ENCODE measurements at places on chromosomes 16 and 17. TPM values are rescaled to one million over a fixed set of nuclear protein-coding genes. Genes with fewer than 3 reads are reported as not detected.

The RAMP2 gene
- 17.5 TPM for total RNA-seq

The MGAT5B gene
- total RNA-seq: not detected

The THOC6 gene
- 19.2 TPM for total RNA-seq

The MAP2K6 gene
- total RNA-seq: 35.1 TPM

The MYH2 gene
- total RNA-seq: 77.8 TPM

The SLC6A2 gene
- total RNA-seq: not detected

- no peak overlapping the region for H3K4me3 ChIP-seq
- H3K36me3 ChIP-seq: peaks cover 90% of the 10 kb centered on the region
- no peaks in the 10 kb centered on the region for H3K4me1 ChIP-seq
Observed at GRCh38 chr16:28106467-28107215, 43.1 kb upstream of the GSG1L start.

DNA sequence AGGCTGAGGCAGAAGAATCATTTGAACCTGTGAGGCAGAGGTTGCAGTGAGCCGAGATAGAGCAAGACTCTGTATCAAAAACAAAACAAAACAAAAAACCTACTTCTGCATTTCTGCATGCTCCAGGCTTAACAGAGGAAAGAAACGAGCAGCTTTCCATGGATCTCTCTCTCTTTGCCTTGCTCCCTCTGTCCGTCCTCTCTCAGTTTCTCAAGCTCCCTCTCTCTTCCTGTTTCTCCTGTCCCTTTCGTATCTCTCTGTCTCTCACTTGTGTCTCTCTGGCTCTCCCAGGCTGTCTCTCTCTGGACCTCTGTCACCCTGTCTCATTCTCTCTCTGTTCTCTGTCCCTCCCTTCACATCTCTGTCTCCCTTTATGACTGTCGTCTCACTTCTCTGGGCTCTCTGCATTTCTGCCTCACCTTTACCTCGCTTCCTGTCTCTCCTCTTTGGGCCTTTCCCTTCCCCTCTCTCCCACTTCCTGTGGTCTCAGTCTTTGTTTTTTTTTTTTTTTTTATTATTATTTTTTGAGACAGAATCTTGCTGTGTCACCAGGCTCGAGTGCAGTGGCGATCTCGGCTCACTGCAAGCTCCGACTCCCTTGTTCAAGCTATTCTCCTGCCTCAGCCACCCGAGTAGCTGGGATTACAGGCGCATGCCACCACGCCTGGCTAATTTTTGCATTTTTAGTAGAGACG is 4.1 kb upstream of the PITPNA start:
- DNase-seq: no peak
- H3K4me1 ChIP-seq: peaks cover under 1% of the 10 kb centered on the region
- no peak overlapping the region for H3K4me3 ChIP-seq
- no peaks in the 10 kb centered on the region for H3K27me3 ChIP-seq
- H3K27ac ChIP-seq: no peak overlapping the region
- no peaks in the 10 kb centered on the region for H3K36me3 ChIP-seq

DNA sequence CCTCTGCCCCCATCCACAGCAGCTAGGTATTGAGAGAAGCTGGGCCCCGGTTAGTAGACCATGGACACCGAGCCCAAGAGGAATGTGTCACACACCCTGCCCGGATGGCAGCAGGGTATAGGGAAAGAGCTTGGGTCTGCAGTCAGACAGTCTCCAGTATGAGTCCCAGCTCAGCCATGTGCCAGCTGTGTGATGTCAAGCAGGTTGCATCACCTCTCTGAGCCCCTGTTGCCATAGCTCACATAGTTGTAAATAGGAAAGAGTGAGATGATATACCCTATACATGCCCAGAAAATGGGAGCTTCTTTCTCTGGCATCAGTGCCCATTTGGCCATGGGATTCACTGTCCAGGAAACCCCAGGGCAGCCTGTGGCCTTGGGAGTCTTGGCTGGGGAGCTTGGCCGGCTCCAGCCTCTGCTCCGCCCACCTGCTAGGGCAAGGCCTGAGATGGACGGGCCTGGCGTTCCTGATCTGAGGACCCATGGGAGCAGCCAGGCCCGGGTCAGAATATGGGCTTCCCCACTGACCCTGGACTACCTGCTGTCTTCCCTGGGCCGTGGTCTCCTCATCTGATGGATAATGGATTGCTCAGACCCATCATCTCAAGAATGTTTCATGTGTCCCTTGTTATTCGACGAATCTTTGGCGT is 13.2 kb downstream of the CD300LG start:
- H3K4me3 ChIP-seq: no peak overlapping the region
- peaks cover 26% of the 10 kb centered on the region for H3K4me1 ChIP-seq

DNA sequence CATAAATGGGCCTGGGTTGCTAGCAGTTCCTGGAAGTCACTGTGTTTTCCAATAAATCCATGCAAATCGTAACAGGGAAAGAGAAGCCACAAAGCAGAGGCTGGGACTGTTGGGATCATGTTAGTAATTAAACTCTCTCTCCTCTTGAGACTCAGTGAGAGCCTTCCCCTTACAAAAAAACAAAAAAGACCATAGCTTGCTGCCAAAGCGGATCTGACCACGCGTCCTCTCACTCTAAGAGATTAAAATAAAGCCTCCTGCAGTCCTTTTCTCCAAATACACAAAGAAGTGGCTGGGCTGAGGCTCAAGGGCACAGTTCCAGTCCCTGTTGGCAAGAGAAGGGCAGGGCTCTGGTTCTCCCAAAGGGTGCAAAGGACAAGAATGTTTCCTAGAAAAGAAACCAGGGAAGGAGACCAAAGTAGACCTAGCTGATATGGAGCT is 38.5 kb downstream of the PIGL start:
- H3K27me3 ChIP-seq: no peaks in the 10 kb centered on the region
- H3K27ac ChIP-seq: peak overlapping the region; percentile 57
- peak; percentile 54 for DNase-seq
- H3K4me3 ChIP-seq: peak overlapping the region; percentile 21
- H3K36me3 ChIP-seq: no peaks in the 10 kb centered on the region

DNA sequence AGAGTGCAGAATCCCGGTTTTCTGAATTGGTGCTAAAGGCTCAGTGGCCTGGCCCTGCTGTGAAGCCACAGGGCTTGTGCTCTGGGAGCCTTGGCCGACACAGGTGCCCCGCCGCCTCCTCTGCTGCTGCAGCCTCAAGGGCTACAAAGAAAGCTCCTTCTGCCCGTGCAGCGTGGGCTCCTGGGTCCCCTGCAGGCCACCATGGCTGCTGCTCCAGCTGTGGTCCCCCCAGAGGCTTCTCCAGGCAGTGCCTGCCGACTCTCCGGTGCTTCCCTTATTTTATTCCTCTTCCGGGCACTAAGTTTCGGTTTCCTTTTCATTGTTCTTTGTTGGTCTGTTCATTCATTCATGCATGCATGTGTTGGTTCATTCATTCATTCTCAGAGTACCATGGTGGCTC is 53.1 kb downstream of the CMIP start:
- no peaks in the 10 kb centered on the region for H3K36me3 ChIP-seq
- no peak overlapping the region for H3K27ac ChIP-seq
- H3K4me1 ChIP-seq: peaks cover 3% of the 10 kb centered on the region
- no peaks in the 10 kb centered on the region for H3K27me3 ChIP-seq
- no peak for DNase-seq

GRCh38 chr17:73091770-73092522 is 542 bp downstream of the SLC39A11 start:
- peak overlapping the region; percentile 78 for H3K27ac ChIP-seq
- peak overlapping the region; percentile 82 for H3K4me3 ChIP-seq
- DNase-seq: peak; percentile 18

- no peak for DNase-seq
- no peaks in the 10 kb centered on the region for H3K4me1 ChIP-seq
Observed at GRCh38 chr16:81900456-81900855, 110.8 kb downstream of the SDR42E1 start.

GRCh38 chr17:57668332-57668731 is 76.8 kb downstream of the CCDC182 start:
- H3K36me3 ChIP-seq: no peaks in the 10 kb centered on the region
- H3K4me1 ChIP-seq: peaks cover 21% of the 10 kb centered on the region
- H3K27ac ChIP-seq: no peak overlapping the region
- H3K4me3 ChIP-seq: no peak overlapping the region
- H3K27me3 ChIP-seq: no peaks in the 10 kb centered on the region

DNA sequence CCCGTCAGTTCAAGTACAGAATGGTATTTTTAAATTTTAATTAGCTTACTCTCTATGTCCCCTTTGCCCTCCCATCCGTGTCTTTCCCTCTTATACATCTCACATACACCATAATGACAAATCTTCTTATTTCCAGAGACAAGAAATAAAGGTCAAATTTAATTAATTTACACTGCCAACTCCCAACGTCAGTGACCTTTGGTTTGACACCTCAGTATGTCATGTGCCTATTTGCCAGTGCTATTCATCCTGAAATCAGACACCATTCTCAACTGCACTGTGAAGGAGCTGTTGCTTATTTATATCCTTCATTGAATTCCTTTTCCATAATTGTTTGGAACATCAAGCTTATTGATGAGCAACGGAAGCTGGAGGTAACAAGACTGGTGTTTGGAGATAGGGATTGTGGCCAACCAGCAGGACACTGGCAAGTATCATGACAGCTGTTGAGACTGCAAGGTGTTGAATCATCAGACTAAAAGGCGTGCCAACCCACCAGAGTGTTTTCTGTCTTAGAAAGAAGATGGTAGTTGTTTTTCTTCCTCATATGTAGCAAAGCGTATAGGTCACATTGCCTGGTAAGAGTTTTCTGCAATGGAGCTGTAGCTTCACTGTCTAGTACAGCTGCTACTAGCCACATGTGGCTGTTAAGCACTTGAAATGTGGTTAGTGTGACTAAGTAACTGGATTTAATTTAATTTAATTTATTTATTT is 12.5 kb downstream of the CALCOCO2 start:
- H3K36me3 ChIP-seq: peaks cover 3% of the 10 kb centered on the region
- peak; percentile 52 for DNase-seq
- peak overlapping the region; percentile 1 for H3K4me3 ChIP-seq
- H3K4me1 ChIP-seq: peaks cover 56% of the 10 kb centered on the region

DNA sequence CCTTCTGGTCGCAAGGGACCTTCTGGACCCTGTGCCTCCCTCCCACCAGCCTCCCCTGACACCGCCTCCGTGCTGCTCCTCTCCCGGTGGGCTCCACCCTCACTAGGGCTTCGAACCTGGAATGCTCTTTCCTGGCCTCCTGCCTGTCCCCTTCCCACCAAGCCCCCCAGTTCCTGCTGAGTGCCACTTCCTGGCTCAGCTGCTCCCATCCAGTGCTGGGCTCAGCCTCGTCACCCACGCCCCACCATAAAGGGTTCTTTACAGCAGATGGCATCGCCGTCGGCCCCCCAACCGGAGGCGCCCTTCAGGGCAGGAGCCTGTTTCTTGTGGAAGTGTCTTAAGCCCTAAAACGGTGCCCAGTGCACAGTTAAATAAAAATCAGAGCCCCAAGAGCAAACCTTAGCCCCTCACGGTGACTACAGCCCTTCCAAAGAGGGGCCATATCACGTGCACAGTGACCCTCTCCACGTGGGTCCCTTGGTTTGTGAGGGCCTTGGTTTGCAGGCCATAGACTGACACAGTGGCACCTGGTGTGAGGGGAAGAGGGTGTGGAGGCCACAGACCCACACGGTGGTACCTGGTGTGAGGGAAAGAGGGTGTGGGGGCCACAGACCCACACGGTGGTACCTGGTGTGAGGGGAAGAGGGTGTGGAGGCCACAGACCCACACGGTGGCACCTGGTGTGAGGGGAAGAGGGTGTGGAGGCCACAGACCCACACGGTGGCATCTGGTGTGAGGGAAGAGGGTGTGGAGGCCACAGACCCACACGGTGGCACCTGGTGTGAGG is 111.4 kb downstream of the METRNL start:
- no peak for DNase-seq
- no peak overlapping the region for H3K27ac ChIP-seq
- H3K36me3 ChIP-seq: no peaks in the 10 kb centered on the region
- H3K4me3 ChIP-seq: no peak overlapping the region
- H3K4me1 ChIP-seq: peaks cover 5% of the 10 kb centered on the region
- H3K27me3 ChIP-seq: peaks cover 11% of the 10 kb centered on the region

- H3K27me3 ChIP-seq: no peaks in the 10 kb centered on the region
- peaks cover 8% of the 10 kb centered on the region for H3K4me1 ChIP-seq
- no peak overlapping the region for H3K27ac ChIP-seq
- H3K4me3 ChIP-seq: no peak overlapping the region
- no peaks in the 10 kb centered on the region for H3K36me3 ChIP-seq
- no peak for DNase-seq
Observed at GRCh38 chr17:82677353-82677925, 21.1 kb downstream of the RAB40B start.

DNA sequence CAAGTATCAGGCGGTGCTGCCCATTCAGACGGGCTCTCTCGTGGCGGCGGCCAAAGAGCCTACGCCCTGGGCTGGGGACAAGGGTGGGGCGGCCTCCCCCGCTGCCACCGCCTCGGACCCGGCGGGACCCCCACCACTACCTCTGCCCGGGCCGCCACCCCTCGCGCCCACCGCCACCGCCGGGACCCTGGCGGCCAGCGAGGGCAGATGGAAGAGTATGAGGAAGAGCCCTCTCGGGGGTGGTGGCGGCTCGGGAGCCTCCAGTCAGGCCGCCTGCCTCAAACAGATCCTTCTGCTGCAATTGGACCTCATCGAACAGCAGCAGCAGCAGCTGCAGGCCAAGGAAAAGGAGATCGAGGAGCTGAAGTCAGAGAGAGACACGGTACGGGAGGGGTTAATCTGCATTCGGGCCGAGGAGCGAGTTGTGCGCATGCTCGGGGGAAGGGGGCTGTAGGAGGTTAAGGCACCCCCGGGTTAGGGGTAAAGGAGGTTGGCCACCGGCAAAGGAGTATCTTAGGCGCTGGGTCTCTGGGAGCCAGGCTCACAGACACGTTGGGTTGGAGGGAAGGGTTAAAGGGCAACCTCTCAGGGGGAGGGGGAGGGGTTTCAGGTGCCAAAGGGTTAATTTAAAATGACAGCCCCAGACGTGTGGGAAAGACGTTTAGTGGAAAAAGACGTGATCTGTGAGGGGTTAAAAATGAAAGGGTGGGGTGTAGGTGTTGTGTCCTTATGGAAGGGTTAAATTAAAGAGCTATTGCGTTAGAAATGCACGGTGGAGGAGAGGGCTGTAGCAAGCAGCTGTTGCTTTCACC is 1.4 kb downstream of the MSL1 start:
- peaks cover 25% of the 10 kb centered on the region for H3K4me1 ChIP-seq
- DNase-seq: no peak
- H3K36me3 ChIP-seq: peaks cover 23% of the 10 kb centered on the region
- peak overlapping the region; percentile 98 for H3K4me3 ChIP-seq

DNA sequence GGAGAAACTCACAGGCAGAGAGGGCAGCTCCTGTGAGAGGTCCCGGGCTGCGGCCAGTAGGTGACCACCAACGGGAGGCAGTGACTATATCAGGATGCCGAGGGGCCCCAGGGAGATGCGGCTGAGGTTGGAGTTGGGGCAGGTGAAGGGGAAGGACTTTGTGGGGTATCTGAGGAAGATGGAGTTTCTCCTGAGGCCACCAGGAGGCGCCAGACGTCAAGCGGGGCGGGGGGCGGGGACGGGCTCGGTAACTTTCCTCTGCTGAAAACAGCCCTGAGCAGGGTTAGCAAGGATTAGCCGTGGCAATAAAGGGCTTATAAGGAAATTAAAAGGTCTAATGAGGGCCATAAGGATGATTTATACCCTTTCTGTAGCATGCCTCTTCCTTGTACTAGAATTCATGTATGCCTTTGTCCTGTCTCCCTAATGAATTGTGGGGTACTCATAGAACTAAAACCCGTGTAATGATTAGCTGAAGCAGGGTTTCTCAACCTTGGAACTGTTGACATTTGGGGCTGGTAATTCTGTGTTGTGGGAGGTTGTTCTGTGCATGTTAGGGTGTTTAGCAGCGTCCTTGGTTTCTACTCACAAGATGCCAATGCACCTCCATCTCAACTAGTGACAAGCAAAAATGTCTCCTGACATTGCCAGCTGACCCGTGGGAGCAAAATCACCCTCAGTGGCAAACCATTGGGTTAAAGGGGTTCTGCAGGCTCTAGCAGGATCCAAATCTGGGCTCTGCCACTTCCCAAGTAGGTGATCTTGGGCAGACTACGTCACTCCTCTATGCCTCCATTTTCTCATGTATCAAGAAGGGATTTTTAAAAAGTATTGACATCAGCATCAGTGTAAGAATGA is 74.8 kb upstream of the GRIN2A start:
- H3K4me1 ChIP-seq: no peaks in the 10 kb centered on the region
- DNase-seq: peak; percentile 12
- no peak overlapping the region for H3K4me3 ChIP-seq
- H3K27me3 ChIP-seq: peaks cover 3% of the 10 kb centered on the region
- H3K27ac ChIP-seq: no peak overlapping the region
